ENCODE measurements at places on chromosomes 12 and 14. TPM values are rescaled to one million over a fixed set of nuclear protein-coding genes. Genes with fewer than 3 reads are reported as not detected.

GRCh38 chr14:56585461-56586084, 6.0 kb downstream of the TMEM260 start:
- no peak for DNase-seq

DNA sequence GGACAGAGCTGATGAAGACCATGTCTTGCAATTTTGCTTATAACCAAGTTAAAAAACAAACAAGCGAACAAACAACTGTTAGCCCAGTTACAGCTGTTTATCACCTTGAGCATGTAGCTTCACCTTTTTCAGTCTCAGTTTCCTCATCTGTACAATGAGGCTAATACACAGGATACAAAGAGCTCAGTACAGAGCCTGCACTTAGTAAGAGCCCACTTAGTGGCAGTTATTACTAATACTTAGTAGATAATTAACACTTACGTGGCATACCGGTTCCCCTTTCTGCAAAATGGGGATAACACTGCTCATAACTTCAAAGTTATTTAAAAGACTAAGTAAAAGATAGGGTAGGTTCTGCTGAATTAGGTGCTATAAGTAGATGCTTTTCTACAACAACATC, 228.0 kb downstream of the MON2 start:
- DNase-seq: no peak

The C12orf42 gene
- total RNA-seq: not detected

GRCh38 chr12:93790472-93791152, 113.4 kb downstream of the CRADD start:
- peak; percentile 74 for DNase-seq

DNA sequence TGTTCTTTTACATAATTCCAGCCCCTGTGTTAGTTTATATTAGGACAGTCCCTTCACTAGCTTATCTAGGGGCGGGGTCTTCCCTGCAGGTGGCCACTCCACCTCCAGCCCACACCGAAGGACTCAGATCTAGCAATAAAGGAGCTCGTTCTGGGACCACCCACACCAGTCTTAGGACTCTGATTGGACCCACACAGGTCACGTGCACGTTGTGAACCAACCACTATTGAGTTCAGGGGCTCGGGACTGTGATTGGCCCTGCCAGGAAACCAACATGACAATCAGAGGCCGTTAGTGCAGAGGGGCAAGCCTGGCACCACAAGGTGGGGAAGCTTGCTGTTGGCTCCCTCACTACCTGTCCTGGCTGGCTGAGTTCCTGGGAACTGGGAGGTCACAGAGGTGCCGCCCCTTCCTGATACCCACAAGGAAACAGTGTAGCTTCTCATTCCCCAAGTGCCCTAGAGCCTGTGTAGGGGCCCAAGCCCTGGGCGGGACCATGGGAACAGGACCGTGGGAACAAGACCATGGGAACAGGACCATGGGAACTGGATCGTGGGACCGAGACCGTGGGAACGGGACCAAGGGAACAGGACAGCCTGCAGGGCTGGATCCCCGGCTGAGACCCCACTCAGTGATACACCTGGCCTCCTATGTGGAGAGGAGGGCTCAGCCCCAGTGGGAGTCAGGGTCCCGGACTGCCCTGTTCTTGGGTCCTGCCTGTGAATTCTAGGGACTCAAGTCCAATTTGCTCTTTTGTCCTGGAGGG, 297.8 kb downstream of the ADGRD1 start:
- DNase-seq: no peak
